ENCODE measurements at places on chromosomes 1 and 21.

DNA sequence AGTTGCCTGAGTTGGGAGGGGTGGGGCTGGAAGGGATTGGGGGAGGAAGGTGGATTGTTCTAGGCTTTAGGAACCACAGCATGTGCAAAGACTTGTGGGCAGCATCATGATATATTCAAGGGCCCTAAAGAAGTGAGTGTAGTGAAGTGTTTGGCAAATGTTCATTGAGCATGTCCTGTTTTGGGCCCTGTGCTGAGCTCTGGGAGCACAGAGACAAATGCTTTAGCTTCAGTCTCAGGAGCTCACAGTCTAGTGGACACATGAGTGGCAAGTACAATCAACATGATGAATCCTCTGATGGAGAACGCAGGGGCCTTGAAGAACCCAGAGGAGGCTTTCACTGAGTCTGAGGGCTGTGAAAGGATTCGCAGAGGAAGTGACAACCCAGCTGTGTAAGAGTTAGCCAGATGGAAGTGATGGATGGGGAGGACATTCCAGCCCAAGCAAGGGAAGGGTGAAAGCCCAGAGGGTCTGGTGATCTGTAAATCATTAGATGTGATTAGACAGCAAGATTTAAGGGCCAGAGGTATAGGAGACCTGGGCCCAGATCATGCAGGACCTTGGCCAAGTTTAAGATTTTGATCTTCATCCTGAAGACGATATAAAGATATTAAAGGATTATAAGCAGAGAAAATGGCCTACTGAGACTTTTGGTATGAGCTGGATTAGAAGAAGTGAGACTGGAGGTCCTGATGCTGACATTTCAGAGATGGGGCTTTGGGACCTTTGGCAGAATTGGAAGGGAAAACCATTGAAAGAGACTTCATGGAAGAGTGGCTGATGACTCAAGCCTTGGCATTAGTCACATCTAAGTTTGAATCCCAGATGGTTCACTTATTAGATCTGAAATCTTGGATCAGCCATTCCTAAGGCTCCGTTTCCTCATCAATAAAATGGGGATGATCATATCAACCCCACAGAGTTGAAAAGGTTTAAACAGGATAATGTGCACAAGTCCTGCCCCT is 4.6 kb downstream of the IPO13 start:
- no peak for DNase-seq

GRCh38 chr21:45535341-45536081 is 6.7 kb downstream of the SLC19A1 start:
- DNase-seq = no peak

- peak; percentile 40 for DNase-seq
These were observed 503.5 kb upstream of the PKN2 start for GRCh38 chr1:88180449-88181108.

- DNase-seq = no peak
These were observed 13.7 kb downstream of the CD84 start for GRCh38 chr1:160565564-160565963.

DNA sequence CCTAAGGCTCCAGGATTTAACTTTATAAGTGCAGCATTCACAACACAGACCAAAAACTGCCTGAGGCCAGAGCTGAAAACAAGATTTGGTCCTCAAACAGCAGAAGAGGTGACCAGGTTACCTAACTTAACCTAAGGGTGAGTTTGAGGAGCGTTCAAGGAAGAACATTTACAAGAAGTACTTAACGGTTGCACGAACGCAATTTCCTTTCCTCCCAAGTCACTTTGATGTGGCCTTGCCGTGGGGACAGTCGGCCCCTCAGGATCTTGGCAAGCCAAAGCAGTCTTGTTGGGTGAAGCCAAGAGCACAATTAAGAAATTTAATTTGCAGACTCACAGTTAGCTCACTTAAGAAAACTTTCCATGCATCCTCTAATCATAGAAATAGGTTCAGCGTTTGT is 202.6 kb upstream of the COA6 start:
- DNase-seq = no peak

- no peak for DNase-seq
These were observed 5.8 kb downstream of the PAFAH2 start for GRCh38 chr1:25991937-25992688.
